ENCODE measurements at places on chromosomes 6 and 20.

GRCh38 chr6:38349795-38350194 is 289.9 kb downstream of the BTBD9 start:
- no peak for DNase-seq

GRCh38 chr6:148086843-148087242 is 255.8 kb upstream of the SASH1 start:
- no peak for DNase-seq

DNA sequence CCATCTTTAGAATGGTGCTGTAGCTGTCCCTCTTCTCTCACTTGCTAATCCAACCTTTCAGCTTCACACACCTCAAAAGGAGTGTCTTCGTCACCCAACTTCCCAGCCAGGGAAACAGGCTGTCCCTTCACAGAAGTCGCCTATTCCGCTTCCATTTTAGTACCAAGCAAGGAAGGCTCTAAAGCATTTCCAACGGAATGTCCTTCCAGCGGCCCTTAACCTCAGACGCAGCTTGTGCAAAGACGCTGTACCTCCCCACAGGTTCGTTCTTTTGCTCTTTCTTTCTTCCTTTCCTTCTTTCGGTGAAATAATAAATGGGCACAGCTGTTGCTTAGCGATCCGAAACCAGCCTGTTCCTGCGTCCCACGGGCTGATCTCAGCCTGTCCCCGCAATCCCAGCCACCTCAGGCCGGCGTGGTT is 1.5 kb downstream of the PTPRT start:
- DNase-seq, result no peak

- DNase-seq, result no peak
Measured at GRCh38 chr6:125631165-125631564, 118.3 kb upstream of the HEY2 start.

GRCh38 chr6:45231660-45232059 is 96.5 kb upstream of the RUNX2 start:
- DNase-seq, result no peak

DNA sequence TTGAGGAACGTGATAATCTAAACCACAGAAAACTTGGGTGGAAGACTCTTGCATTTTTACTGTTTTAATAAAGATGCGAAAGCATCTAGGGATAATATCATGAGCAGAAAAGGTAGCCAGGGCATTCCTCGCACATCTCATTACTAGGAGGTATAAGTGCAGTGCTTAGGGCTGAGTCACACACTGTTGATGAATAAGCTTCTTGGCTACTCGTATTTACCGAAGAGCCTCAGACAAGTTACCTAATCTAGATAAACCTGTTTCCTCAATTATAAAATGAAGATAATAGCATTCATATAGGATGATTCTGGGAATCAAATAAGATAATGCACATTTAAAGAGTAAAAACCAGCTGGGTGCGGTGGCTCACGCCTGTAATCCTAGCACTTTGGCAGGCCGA is 780 bp upstream of the KIAA0319 start:
- no peak for DNase-seq

- no peak for DNase-seq
Measured at GRCh38 chr20:8389381-8390036, 257.4 kb downstream of the PLCB1 start.

DNA sequence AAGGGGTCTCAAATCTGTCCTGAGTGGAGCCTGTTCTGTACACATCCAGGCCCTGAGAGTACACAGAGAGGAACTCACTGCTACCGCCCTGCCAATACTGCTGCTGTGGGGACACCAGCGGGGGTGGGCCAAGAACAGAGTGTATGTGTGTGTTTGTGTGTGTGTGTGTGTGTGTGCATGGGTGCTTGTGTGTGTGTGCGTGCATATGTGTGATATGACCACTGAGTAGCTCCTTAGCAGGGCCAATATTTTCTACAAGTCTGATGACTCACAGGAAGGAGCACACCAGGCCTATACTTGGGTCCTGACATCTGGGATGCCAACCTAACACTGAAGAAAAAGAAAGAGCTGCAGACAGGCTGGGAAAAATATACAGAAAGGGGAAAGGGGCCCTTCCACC is 1.4 kb downstream of the RAET1E start:
- DNase-seq, result no peak

DNA sequence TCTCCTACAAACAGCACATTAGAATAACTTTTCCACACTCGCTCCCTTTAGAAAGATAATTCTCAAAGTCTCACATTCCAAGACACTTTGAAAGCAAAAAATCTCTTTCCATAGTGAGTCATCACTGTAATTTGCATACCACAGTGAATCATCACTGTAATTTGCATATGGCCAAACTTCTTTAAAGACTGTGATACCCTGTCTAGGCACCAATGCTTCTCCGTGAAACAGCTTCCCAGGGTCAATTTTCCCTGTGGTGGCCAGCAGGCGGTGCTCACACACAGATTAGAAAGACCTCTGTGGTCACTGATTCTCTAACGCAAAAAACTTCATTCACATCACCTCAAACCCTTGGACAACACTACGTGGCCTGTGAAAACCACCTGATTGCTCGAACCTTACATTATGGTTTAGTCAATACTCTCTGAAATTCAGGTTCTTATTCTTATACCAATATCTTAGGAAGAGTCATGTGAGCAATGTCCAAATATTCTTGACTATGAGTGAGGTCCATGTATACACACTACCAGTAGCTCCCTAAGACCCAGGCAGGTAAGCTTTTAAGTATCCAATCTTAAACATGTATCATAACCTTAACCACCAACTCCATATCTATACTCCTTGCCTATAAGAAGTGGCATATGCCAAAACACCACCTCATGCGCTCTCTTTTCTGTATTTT is 78.5 kb upstream of the PHACTR1 start:
- DNase-seq, result peak; percentile 62

DNA sequence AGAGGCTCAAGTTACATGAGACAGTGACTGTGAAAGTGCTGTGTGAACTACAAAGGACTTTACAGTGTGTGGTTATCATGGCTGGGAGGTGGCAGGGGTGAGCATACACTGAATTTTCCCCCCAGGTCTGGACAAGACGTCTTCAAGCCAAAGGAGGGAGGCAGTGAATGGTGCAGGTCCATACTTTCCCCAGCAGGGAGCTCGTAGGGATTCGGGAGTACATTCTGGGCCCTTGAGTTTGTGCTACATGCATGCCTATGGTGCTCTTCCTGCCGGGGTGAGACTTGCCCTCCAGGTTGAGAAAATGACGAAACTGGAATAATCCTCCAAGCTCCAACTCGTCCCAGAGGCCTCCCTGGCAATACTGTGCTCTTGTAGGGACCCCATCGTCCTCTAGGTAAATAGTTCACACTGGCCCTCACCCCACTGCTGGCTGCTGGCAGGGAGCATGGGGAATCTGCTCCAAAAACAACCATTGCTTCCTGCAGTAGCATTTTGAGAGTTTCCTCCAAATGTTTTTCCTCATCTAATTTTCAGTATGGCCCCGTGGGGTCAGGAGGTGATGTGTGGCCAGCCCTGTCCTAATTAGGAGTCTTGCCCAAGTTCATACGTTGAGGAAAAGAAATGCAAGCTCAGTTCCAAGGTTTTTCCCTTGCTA is 57.6 kb downstream of the ZNF831 start:
- DNase-seq, result no peak

GRCh38 chr6:65816991-65817390 is 110.0 kb upstream of the EYS start:
- no peak for DNase-seq

DNA sequence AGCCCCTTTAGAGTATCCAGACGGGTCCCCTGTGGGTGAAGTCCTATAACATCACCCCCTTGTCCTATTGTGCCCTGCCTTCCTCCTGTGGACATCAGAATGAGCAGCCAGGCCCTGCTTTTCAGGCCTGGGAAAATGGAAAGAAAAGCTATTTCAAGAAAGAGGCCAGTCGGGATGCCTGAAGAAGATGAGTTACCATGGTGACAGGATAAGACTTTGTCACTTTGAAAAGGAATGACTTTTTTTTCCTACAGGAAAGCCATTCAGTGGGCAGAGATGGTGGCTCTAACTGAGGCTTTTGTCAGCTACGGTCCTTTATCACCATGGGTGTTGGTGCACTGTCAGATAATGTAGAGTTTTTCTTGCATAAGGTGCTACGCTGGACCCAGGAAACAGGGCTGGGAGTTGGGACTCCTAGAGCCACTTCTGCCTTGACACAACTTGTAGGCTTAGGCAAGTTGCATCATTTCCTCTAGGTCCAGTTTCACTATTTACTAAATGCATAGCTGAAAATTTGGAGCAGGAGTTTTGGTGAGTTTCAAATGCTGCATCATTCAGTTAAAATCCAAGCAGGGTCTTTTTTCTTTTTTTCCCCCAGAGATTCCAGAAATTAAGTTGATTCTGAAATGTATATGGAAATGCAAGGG is 293.6 kb upstream of the PRND start:
- DNase-seq, result no peak

GRCh38 chr20:3221398-3222226 is 12.3 kb downstream of the ITPA start:
- no peak for DNase-seq

DNA sequence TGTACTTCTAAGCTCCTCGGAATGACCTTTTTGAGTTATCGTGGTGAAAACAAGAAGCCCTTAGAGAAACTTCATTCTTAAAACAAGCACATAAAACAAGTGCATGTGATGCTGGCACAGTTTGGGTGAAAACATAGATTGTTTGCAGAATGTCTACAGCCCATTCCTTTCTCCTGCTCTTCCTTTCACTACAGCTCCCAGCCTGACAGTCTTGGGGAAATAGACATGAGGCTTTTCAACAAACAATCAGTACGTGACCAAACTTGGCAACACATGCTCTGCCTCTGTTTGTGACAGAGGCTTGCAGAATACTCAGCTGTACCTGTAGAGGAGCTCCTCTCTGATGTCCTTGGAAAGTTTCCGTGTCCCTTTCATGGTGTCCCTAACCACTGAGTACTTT is 321.6 kb downstream of the ZFAND3 start:
- no peak for DNase-seq

- DNase-seq, result no peak
Measured at GRCh38 chr20:50632236-50632635, 59.1 kb downstream of the RIPOR3 start.

- DNase-seq, result peak; percentile 80
Measured at GRCh38 chr6:42166444-42167141, 6.6 kb upstream of the GUCA1A start.

DNA sequence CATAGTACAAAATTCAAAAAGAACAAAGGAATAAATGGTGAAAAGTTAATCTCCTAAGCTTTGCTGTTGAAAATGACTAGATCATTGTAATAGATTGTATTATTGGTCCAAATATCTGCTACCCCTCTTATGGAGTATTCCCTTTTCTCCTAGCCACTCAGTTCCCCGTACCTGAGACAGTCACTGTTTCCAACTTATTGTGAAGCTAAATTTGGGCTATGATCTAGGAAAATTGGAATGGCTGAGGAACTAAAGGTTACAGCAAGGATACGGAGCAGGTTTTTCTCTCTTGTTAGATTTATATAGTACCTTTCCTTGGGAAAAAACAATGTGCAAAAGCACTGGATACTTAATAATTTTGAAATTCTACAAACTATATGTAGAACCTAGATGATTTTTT is 17.3 kb downstream of the DHX35 start:
- DNase-seq, result no peak

- no peak for DNase-seq
Measured at GRCh38 chr20:20342066-20342465, 25.8 kb upstream of the INSM1 start.

DNA sequence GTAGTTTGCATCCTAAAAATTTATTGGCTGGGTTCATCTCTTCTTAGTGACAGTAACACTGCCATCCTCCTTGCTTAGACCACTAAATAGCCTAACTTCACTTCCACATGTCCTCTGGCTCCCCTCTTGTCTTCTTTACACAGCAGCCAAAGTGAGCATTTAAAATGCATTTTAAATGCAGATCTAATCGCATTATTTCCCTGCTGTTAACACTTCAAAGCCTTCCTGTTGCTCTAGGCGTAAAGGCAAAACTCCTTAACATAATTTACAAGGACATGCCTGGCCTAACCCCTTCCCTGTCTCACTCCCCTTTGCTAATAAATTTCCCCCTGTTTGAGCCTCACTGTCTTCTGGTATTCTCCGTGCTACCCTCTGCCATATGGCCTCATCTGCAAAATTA is 26.5 kb downstream of the NKAIN2 start:
- DNase-seq, result no peak

DNA sequence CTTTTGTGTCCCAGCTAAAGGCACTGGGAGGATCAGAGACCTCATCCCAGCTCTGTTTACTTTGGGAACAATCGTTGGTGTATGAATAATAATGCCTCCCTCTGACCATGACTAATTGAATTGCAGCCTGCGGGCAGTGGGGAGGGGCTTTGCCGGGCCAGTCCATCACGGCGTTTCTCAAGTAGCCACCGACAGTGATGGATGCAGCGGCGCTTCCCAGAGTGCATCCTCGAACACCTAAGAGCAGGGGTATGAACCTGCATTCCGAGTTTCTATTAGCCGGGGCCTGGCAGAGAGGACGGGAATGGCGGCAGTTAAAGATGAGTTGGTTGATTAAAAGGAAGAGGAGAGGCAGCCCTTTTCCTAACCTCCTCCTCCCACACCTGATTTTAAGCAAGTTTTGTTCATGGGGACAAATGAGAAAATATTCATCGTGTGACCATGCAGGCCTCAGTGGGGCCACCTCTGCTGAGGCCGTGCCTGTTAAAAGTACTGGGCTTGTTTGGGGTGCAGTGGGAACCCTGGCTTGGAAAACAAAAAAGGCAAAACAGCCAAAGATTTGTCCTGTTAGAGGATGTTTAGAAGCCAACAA is 154.1 kb downstream of the FOXA2 start:
- DNase-seq, result no peak

DNA sequence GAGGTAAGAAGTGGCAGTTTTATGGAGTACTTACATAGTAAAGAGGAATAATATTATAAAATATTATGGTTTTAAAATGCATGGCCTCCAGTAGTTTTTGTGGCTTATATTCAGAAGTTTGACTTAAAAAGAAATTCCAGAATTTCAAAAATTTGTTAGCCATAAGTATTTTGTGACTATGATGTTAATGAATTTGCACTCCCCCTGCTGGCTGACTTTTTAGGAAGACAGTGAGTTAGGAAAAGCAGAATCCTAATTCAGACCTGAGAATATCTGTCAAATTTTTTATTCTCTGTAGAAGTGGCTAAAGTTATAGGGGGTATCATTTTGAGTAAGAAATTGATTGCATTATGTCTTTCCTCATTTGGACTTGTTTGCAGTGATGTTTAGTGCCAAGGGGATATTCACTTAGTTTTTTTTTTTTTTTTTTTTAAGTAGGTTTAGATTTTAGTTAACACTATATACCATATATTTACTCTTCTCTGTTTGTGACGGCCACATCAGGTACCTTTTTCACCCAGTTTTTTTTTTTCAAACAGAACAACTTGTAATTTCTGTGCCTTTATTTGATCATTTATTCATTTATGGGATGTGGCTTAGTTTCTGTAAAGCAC is 40.8 kb downstream of the ZFAND3 start:
- peak; percentile 41 for DNase-seq

GRCh38 chr6:147285087-147285855 is 81.1 kb downstream of the STXBP5 start:
- DNase-seq, result no peak

GRCh38 chr20:31608251-31608945 is 3.3 kb downstream of the ID1 start:
- peak; percentile 80 for DNase-seq

GRCh38 chr6:138486249-138487101 is 12.8 kb downstream of the NHSL1 start:
- DNase-seq, result peak; percentile 71
